ENCODE measurements at places on chromosomes 7 and 10.

DNA sequence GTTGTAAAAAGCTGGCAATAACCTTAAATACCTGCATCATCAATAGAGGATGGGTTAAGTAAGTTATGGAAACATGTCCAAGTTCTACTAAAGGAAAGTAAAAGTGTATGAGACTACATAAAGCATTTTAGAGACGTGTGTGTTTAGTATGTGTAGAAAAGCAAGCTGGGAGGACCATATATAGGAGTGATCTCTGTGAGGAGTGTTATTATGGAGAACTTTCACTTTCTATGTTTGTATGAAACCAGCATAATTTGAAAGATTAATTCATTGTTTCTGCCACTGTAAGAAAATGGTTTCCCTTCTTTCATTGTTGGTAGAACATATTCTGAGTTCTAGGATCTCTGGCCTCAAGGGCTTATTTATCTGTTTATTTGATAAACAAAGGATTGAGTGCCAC lies 19.2 kb upstream of the PDLIM1 start:
- H3K27ac ChIP-seq, result no peak overlapping the region
- peaks cover 20% of the 10 kb centered on the region for H3K4me1 ChIP-seq
- no peaks in the 10 kb centered on the region for H3K36me3 ChIP-seq
- DNase-seq, result no peak

- H3K36me3 ChIP-seq, result peaks cover 44% of the 10 kb centered on the region
- H3K27ac ChIP-seq, result no peak overlapping the region
- no peaks in the 10 kb centered on the region for H3K27me3 ChIP-seq
- H3K4me1 ChIP-seq, result peaks cover 41% of the 10 kb centered on the region
Measured at GRCh38 chr7:92656121-92656520, 65.9 kb upstream of the FAM133B start.

DNA sequence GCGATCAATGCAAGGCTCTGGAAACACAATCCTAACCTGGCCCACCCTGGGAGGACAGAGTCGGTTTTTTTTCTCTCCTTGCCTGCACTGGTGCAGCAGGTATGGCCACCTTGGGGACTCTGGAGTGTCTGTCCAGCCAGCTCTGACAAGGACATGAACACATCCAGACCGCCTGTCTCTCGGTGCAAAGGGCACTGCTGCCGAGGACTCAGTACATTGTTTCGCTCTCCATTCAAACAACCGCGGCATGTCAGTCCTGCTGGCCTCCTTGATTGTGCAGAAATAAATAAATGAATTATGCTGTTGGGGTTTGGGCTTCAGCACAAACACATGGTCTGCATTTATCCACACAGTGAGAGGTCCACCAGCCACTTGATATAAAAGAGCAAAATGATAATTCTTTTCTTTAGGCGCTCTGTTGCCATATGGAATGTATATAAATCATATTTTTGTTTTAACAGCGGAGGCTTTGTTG lies 565.2 kb downstream of the KCNMA1 start:
- H3K36me3 ChIP-seq, result no peaks in the 10 kb centered on the region
- no peaks in the 10 kb centered on the region for H3K4me1 ChIP-seq
- no peak overlapping the region for H3K27ac ChIP-seq
- no peak for DNase-seq
- H3K4me3 ChIP-seq, result no peak overlapping the region

DNA sequence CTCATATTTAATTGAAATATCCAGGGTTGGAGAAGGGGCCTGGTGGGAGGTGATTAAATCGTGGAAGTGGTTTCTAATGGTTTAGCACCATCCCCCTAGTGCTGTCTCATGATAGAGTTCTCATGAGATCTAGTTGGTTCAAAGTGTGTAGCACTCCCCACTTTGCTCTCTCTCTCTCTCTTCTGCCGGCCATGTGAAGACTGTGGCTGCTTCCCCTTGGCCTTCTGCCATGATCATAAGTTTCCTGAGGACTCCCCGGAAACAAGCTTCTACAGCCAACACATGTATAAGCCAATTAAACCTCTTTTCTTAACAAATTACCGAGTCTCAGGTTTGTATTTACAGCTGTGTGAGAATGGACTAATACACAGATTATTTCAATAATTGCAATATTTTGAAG lies 305.8 kb upstream of the KCND2 start:
- no peak overlapping the region for H3K4me3 ChIP-seq
- no peaks in the 10 kb centered on the region for H3K27me3 ChIP-seq
- no peak overlapping the region for H3K27ac ChIP-seq
- no peaks in the 10 kb centered on the region for H3K4me1 ChIP-seq

- H3K4me1 ChIP-seq, result peaks cover 13% of the 10 kb centered on the region
- H3K36me3 ChIP-seq, result no peaks in the 10 kb centered on the region
- no peak overlapping the region for H3K4me3 ChIP-seq
- peaks cover 23% of the 10 kb centered on the region for H3K27me3 ChIP-seq
- no peak overlapping the region for H3K27ac ChIP-seq
- no peak for DNase-seq
Measured at GRCh38 chr10:120945801-120946302, 94.7 kb downstream of the WDR11 start.

DNA sequence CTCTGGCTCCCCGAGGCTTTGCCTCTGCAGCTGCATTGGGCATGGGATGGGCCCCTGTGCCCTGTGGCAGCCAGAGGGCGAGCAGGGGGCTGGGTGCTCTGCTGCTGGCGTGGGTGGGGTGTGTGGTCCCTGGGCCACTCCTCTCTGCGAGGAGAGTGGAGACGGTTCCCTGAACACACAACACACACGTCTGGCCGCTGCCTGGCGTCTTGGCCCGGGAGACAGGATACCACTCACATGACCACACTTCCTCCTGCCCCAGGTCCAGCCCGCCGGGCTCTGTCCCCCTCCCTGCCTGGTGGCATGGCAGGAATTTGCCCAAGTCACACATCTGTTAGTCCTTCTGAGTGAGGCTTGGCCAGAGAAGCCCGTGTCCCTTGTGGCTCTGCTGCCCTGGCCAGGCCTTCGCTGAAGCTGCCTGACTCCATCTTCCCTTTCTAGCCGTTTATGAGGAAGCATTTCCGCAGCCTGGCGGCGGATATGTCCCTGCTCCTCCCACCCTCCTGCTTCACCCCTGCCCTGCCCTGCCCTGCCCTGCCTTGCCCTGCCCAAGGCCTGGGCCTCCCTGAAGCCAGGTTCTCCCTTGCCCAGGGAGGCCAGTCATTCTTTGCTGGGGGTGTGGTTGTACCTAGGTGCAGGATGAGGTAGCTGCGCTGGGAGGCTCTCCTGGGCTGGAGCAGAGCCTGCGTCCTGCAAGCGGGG lies 3.0 kb downstream of the BRI3 start:
- H3K27me3 ChIP-seq, result no peaks in the 10 kb centered on the region
- peaks cover 16% of the 10 kb centered on the region for H3K4me1 ChIP-seq
- DNase-seq, result no peak
- peak overlapping the region; percentile 41 for H3K4me3 ChIP-seq
- no peak overlapping the region for H3K27ac ChIP-seq

- H3K36me3 ChIP-seq, result no peaks in the 10 kb centered on the region
- no peak overlapping the region for H3K27ac ChIP-seq
- no peak overlapping the region for H3K4me3 ChIP-seq
- no peak for DNase-seq
- no peaks in the 10 kb centered on the region for H3K27me3 ChIP-seq
- H3K4me1 ChIP-seq, result no peaks in the 10 kb centered on the region
Measured at GRCh38 chr10:116143673-116144222, 129.3 kb downstream of the GFRA1 start.

DNA sequence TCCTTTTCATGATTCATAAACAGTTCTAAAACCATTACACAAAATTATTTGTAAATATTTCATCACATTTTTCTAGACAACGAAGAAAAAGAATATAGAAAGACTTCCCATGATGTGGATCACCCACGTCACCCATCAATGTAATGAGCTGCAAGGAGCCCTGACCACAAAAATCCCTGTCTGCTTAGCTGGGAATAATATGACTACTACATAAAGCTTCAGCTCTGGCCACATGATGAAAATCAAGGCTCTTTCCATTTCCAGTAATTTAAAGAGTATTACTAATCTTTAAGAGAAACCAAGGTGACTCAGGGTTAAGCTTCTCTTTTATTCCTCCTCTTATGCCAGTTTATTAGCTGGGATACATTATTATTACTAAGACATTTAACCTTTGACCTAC lies 180.8 kb upstream of the CACNA2D1 start:
- H3K4me3 ChIP-seq, result no peak overlapping the region
- no peaks in the 10 kb centered on the region for H3K4me1 ChIP-seq
- DNase-seq, result no peak
- H3K27ac ChIP-seq, result no peak overlapping the region
- H3K36me3 ChIP-seq, result no peaks in the 10 kb centered on the region

DNA sequence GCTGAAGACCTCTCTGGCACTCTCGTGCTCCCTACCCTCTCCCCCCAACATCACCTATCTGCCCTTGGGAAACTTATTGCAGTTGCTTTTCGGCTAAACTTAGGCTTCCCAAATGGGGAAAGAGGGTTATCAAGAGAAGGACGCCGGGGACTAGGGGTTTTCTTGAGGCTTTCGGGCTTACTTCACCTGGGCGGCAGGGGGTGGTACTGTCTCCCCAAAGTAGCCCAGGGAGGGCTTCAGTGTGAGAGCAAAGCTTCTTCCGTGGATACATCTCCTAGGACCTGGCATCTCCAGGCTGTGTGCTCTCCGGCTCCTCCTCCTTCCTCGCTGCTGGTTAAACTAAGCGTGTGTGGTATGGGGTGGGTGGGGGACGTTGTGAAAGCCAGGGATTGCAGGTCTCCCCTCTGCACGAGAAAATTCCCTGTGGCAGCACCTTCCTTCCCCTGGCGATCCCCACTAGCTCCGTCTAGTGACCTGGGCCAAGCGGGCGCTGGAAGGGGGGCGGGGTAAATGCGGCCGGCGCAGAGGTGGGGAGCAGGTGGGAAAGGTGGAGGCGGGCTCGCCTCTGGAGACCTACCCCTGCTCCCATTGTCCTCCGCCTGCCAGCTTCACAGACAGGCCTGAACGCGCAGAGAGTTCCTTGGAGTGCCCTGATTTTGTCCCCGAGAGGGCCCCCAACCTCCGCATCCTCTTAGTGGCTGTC lies 1.1 kb downstream of the PLXDC2 start:
- DNase-seq, result no peak
- H3K27ac ChIP-seq, result no peak overlapping the region
- H3K27me3 ChIP-seq, result peaks cover 39% of the 10 kb centered on the region
- H3K4me3 ChIP-seq, result no peak overlapping the region
- H3K4me1 ChIP-seq, result no peaks in the 10 kb centered on the region
- no peaks in the 10 kb centered on the region for H3K36me3 ChIP-seq

DNA sequence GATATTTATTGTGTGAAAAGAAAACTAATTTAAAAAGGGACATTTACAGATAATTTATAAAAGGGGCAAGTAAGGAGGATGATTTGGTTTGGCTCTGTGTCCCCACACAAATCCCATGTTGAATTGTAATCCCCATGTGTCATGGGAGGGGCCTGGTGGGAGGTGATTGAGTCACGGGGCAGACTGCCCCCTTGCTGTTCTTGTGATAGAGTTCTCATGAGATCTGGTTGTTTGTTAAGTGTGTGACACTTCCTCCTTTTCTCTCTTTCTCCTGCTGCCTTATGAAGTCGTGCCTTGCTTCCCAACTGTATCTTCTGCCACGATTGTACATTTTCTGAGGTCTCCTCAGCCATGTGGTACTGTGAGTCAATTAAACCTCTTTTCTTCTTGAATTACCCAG lies 171.0 kb upstream of the SEMA3E start:
- H3K27me3 ChIP-seq, result peaks cover 1% of the 10 kb centered on the region
- no peak for DNase-seq
- no peak overlapping the region for H3K27ac ChIP-seq
- H3K36me3 ChIP-seq, result no peaks in the 10 kb centered on the region
- no peaks in the 10 kb centered on the region for H3K4me1 ChIP-seq

GRCh38 chr10:7788639-7789286 lies 786 bp downstream of the ATP5F1C start:
- H3K4me3 ChIP-seq, result no peak overlapping the region
- peak overlapping the region; percentile 75 for H3K27ac ChIP-seq
- no peaks in the 10 kb centered on the region for H3K27me3 ChIP-seq
- peaks cover 50% of the 10 kb centered on the region for H3K4me1 ChIP-seq
- peaks cover 17% of the 10 kb centered on the region for H3K36me3 ChIP-seq
- DNase-seq, result peak; percentile 13

- DNase-seq, result no peak
- no peaks in the 10 kb centered on the region for H3K36me3 ChIP-seq
- no peak overlapping the region for H3K27ac ChIP-seq
- no peaks in the 10 kb centered on the region for H3K4me1 ChIP-seq
- H3K27me3 ChIP-seq, result peaks cover under 1% of the 10 kb centered on the region
- H3K4me3 ChIP-seq, result no peak overlapping the region
Measured at GRCh38 chr10:96626795-96627194, 40.0 kb upstream of the TM9SF3 start.

DNA sequence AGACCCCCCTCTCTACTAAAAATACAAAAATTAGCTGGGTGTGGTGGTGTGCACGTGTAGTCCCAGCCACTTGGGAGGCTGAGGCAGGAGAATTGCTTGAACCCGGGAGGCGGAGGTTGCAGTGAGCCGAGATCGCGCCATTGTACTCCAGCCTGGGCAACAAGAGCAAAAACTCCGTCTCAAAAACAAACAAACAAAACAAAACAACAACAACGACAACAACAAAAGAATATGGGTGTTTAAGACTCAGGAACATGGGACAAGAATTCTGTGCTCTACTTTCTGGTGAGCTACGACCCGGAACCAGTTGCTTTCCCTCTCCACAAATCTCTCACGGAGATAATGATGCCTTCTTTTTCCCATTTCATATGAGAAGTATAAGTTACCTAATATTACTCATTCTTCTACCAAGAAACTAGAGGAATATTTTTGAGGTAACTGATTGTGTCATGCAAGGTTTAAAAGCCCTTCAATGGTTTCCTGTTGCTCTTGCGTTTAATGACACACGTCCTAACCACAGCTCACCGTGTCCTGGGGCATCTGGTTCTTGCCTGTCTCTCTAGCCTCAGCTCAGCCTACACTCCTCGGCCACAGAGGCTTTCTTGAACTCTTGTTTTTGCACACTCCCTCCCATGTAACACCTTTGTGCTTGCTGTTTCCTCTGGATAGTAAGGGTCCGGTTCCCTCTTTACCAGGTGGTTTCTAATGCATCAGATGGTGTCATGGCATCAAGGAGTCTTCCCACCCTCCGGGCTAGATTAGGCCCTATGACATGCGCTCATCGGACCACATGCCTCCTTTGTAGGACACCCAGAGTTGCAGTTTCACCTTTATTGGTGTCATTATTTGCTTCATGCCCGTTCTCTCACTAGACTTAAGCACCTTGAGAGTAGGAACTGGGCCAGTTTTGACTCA lies 67.5 kb downstream of the PFKFB3 start:
- peak overlapping the region; percentile 97 for H3K27ac ChIP-seq
- peak overlapping the region; percentile 55 for H3K4me3 ChIP-seq
- H3K36me3 ChIP-seq, result peaks cover 16% of the 10 kb centered on the region
- peak; percentile 72 for DNase-seq
- H3K4me1 ChIP-seq, result peaks cover 80% of the 10 kb centered on the region
- H3K27me3 ChIP-seq, result no peaks in the 10 kb centered on the region

DNA sequence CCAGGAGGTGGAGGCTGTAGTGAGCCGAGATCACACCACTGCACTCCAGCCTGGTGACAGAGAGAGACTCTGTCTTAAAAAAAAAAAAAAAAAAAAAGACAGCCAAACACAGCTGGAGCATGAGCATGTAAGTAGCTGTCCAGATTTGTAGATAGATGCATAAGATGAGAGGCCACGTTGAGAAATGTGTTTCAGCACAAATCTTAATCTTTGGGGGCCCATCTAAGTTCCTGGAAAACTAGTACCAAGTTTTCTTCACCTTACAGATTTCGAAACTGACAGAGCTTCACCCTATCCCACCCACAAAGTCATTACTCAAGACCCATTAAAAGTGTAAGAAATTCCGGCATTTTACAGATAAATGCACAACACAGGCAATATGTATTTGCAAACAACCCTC lies 208.2 kb downstream of the PARD3 start:
- no peak overlapping the region for H3K27ac ChIP-seq
- H3K4me3 ChIP-seq, result no peak overlapping the region
- peaks cover 2% of the 10 kb centered on the region for H3K27me3 ChIP-seq
- no peaks in the 10 kb centered on the region for H3K36me3 ChIP-seq

Data from activated T-helper 1 cell treated with anti-CD3 and anti-CD28 coated beads, Interleukin-12 subunit alpha, Interleukin-12 subunit beta, Interleukin-2, Interleukin-4 antibody, amounts not matched to agents 30 ng/mL and 10 ng/mL and 1 ng/mL, durations not matched to agents 14 hours and 24 hours and 36 hours (primary cell).